A549 treated with CpdA at 1 μM for 4 hours (cell line): ENCODE measurements at places on chromosomes 5 and 9. TPM values are rescaled to one million over a fixed set of nuclear protein-coding genes. Genes with fewer than 3 reads are reported as not detected.

Gene ALDH1B1
- total RNA-seq, result 53.2 to 61.7 TPM (median 55.1 TPM) in 5 replicates

Gene CCDC107
- total RNA-seq, result 20.4 to 24.8 TPM (median 24.4 TPM) in 5 replicates

Gene CDC37L1
- total RNA-seq, result 10.6 to 15.8 TPM (median 13.5 TPM) in 5 replicates

Gene CER1
- total RNA-seq, result not detected in 5 replicates

Gene TMEM252
- total RNA-seq, result not detected in 5 replicates

Gene UGT3A1
- not detected in 5 replicates for total RNA-seq

Gene JAKMIP2
- not detected in 5 replicates for total RNA-seq

Gene SLC9A3
- 2.1 to 2.5 TPM (median 2.4 TPM) in 5 replicates for total RNA-seq

Gene PCDHGA8
- 0.02 TPM in 2 of 5 replicates, not detected in the others for total RNA-seq

Gene SPINK4
- not detected in 5 replicates for total RNA-seq

Gene GRK6
- 19.5 to 27.2 TPM (median 23.5 TPM) in 5 replicates for total RNA-seq

Gene CCDC127
- total RNA-seq, result 6.1 to 6.6 TPM (median 6.5 TPM) in 5 replicates

Gene LRRC70
- total RNA-seq, result 0.10 to 0.19 TPM (median 0.16 TPM) in 4 of 5 replicates, not detected in the other

Gene GIN1
- 3.9 to 6.4 TPM (median 4.3 TPM) in 5 replicates for total RNA-seq

Gene EDIL3
- 0.15 to 0.31 TPM (median 0.18 TPM) in 5 replicates for total RNA-seq

Gene IGFBPL1
- total RNA-seq, result 2.3 to 3.6 TPM (median 3.1 TPM) in 5 replicates

Gene CCDC171
- 0.34 to 0.45 TPM (median 0.41 TPM) in 5 replicates for total RNA-seq

Gene ZNF883
- 0.74 to 1.3 TPM (median 0.85 TPM) in 5 replicates for total RNA-seq

Gene SPINK13
- total RNA-seq, result not detected in 5 replicates

Gene S1PR3
- 30.2 to 34.4 TPM (median 32.3 TPM) in 5 replicates for total RNA-seq

Gene ABITRAM
- 19.8 to 25.2 TPM (median 20.9 TPM) in 5 replicates for total RNA-seq

Gene OR1L6
- not detected in 5 replicates for total RNA-seq

Gene F12
- total RNA-seq, result 13.4 to 26.6 TPM (median 21.8 TPM) in 5 replicates

Gene TLX3
- total RNA-seq, result not detected in 5 replicates

Gene NACC2
- 21.9 to 30.8 TPM (median 28.7 TPM) in 5 replicates for total RNA-seq

Gene SMIM15
- 71.2 to 88.2 TPM (median 74.7 TPM) in 5 replicates for total RNA-seq

Gene CYFIP2
- total RNA-seq, result 15.3 to 21.0 TPM (median 20.7 TPM) in 5 replicates

Gene NR6A1
- total RNA-seq, result 1.0 to 2.2 TPM (median 1.7 TPM) in 5 replicates

Gene GRM6
- not detected in 5 replicates for total RNA-seq

Gene ERP44
- total RNA-seq, result 15.4 to 17.2 TPM (median 15.6 TPM) in 5 replicates

Gene SPATA31D4
- not detected in 5 replicates for total RNA-seq

Gene FOXD4L5
- total RNA-seq, result 0.05 to 0.12 TPM (median 0.06 TPM) in 3 of 5 replicates, not detected in the others

Gene SLC25A46
- total RNA-seq, result 28.2 to 32.2 TPM (median 29.7 TPM) in 5 replicates

Gene ZNF367
- 5.1 to 6.3 TPM (median 5.8 TPM) in 5 replicates for total RNA-seq

Gene C5orf58
- not detected in 5 replicates for total RNA-seq

Gene SNAPC4
- total RNA-seq, result 11.8 to 14.6 TPM (median 13.2 TPM) in 5 replicates

Gene TICAM2
- 0.46 to 1.1 TPM (median 1.0 TPM) in 5 replicates for total RNA-seq

Gene HSDL2
- total RNA-seq, result 25.1 to 30.8 TPM (median 27.1 TPM) in 5 replicates

Gene BARX1
- 7.1 to 12.5 TPM (median 11.0 TPM) in 5 replicates for total RNA-seq

Gene BAAT
- total RNA-seq, result 0.47 to 0.79 TPM (median 0.58 TPM) in 5 replicates

Gene TAF11L11
- total RNA-seq, result 0.18 to 0.42 TPM (median 0.23 TPM) in 3 of 5 replicates, not detected in the others

Gene PCDHA6
- 0.07 to 0.09 TPM (median 0.09 TPM) in 3 of 5 replicates, not detected in the others for total RNA-seq

Gene GPR21
- not detected in 5 replicates for total RNA-seq

Gene CDC14B
- 9.2 to 12.3 TPM (median 9.7 TPM) in 5 replicates for total RNA-seq

Gene CCDC187
- total RNA-seq, result not detected in 5 replicates

Gene KIF2A
- 29.1 to 50.7 TPM (median 37.0 TPM) in 5 replicates for total RNA-seq

Gene PRUNE2
- 0.01 TPM in 1 of 5 replicates, not detected in the others for total RNA-seq

Gene ZNF658
- total RNA-seq, result 1.7 to 2.1 TPM (median 2.0 TPM) in 5 replicates

Gene DNAI1
- 0.07 to 0.37 TPM (median 0.09 TPM) in 4 of 5 replicates, not detected in the other for total RNA-seq

Gene SEMA6A
- 0.07 to 0.21 TPM (median 0.13 TPM) in 5 replicates for total RNA-seq

Gene GLE1
- total RNA-seq, result 31.8 to 34.6 TPM (median 32.8 TPM) in 5 replicates

Gene RACK1
- 3,218 to 3,641 TPM (median 3,428 TPM) in 5 replicates for total RNA-seq

Gene BHMT
- total RNA-seq, result 0.13 TPM in 1 of 5 replicates, not detected in the others

Gene MLLT3
- total RNA-seq, result 12.4 to 18.6 TPM (median 16.1 TPM) in 5 replicates

Gene FAM120A
- 74.5 to 87.4 TPM (median 82.3 TPM) in 5 replicates for total RNA-seq
